Activated naive CD4-positive, alpha-beta T cell (primary cell): ENCODE measurements at places on chromosomes 5 and 9.

- no peak for DNase-seq
Measured at GRCh38 chr9:112867275-112867991, 23.2 kb downstream of the SLC46A2 start.

GRCh38 chr9:112377087-112377486 is 2.8 kb upstream of the HSDL2 start:
- no peak for DNase-seq

- DNase-seq = no peak
Measured at GRCh38 chr9:132694144-132694543, 23.9 kb downstream of the GTF3C4 start.

- DNase-seq = no peak
Measured at GRCh38 chr5:38634568-38635369, 78.3 kb upstream of the LIFR start.

- DNase-seq = no peak
Measured at GRCh38 chr5:10655972-10656830, 92.3 kb downstream of the ANKRD33B start.

DNA sequence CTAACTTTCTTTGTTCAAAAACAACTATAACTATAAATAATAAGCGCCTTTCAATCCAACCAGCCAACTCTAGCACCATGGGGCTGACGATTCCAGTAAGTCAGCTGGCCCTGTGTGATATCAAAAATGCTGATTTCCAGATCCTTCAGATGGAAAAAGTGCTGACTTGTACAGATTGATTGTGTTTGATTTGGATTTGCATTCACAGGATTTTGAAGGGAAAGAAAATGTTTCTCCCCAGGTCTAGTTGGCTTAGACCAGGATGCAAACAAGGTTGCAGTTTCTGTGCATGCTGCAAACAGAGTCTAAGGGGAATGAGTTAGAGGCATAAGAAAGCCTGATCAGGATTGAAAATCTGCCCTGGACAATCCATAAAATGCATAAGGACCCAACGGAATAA is 68.9 kb downstream of the SLC1A3 start:
- no peak for DNase-seq

- DNase-seq = no peak
Measured at GRCh38 chr5:95870105-95870672, 47.7 kb upstream of the GLRX start.

GRCh38 chr9:125883565-125884217 is 136.5 kb downstream of the PBX3 start:
- no peak for DNase-seq
